ENCODE measurements at places on chromosomes 7 and 10.

DNA sequence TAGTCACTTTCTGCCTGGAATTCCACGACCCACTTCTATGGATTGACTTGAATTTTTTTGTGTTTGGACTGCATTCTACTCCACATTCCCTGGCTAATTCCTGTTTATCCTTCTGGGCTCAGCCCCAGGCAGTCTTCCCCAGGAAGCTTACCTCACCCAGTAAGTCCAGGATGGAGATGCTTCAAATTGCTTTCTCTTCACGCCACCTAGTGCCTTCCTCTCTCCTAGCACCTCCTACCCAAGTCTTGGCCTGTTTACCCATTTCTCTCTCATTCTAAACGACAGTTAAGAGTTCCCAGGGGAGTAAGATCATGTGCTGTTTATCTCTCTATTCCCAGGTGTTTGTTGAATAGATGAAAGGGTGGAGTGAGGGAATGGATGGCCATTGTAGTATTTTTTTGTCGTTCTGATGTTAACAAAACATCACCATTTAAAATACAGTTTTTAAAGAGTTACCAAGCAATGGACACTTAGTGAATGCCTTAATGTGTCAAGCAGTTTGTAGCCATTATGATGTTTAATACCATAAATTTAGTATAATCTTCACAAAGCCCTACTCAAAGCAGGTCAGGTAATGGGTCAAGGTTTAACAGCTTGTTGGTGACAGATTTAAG is 45.5 kb upstream of the TARP start:
- DNase-seq: no peak

DNA sequence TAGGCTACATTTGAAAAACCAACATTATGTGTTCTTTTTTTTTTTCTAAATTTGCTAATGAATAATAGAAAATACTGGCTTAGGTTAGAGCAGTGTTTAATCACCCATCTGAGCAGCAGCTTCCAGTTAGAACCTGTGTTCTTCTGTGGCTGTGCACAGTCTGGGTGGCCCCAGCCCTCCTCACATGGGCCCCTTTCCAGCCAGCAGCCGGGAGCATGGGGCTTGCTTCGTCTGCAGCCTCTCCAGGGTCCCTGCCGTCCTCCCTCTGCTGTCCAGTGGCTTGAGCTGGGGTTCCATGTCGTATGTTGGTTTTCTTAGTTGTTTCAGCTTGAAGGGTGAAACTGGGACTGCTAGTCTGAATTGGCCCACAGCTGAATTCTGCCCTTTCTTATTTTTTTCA is 37.3 kb downstream of the BNIP3 start:
- DNase-seq: no peak

DNA sequence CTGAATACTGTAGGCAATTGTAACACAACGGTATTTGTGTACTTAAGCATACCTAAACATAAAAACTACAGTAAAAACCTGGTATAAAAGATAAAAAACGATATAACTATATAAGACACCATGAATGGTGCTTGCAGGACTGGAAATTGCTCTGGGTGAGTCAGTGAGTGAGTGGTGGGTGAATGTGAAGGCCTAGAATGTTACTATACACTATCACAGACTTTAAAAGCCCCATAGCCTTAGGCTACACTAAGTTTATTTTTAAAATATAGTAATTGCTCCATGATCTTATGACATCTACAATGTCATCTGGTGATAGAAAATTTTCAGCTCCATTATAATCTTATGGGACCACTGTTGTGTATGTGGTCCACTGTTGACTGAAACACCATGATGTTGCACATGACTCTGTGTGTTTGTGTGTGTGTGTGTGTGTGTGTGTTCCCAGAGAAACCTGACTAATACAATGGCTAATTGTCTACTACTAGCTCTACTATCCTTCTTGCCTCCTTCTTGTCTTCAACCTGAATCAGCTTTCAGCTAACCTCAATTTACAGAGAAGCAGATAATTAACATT is 27.6 kb upstream of the PRPF18 start:
- DNase-seq: no peak

DNA sequence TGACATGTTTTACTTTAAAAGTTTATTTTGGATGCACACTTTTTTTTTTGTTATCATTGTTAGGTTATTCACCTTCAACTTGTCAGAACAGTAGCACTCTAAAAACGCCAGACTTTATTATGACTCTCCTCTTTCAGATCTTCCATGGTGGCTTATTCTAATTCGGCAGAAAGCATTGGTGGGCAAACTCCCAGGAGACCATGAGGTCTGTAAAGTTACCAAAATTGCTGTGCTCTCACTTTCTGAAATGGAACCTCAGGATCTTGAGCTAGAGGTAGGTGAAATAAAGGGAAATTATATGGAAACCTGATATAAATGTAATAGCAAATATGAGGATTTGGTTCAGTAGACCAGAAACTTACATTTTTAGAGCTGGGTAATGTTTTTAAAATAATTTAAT is 55.6 kb downstream of the INPP5F start:
- DNase-seq: no peak

DNA sequence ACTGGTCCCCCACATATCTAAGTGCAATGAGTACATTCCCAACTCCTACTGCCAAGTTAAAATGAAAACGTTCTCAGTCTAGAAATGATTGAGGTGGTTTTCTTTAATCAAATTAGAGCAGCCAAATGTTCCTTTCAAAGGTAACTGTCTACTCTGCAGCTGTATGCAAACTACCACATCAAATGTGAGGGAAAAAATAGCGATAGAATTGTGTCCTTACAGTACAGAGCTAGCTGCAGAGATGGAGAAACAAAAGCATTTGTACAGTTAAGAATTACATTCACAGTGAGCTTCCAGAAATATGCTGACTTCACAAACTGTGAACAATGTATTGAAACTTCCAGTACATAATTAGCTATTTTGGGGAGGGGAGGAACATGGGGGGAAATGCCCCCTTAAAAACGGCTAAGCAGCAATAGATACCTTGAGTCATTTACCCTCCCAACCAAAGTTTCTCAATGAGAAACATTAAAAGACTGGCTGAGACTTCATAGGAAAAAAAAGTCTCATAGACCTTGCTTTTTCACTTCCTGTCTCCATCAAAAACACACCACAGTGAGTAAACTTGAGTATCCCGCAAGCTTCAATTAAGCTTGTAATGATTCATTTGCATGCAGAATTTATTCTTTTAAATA is 22.9 kb downstream of the CDK6 start:
- DNase-seq: no peak

GRCh38 chr7:94374231-94374630 is 20.5 kb upstream of the COL1A2 start:
- DNase-seq: no peak

DNA sequence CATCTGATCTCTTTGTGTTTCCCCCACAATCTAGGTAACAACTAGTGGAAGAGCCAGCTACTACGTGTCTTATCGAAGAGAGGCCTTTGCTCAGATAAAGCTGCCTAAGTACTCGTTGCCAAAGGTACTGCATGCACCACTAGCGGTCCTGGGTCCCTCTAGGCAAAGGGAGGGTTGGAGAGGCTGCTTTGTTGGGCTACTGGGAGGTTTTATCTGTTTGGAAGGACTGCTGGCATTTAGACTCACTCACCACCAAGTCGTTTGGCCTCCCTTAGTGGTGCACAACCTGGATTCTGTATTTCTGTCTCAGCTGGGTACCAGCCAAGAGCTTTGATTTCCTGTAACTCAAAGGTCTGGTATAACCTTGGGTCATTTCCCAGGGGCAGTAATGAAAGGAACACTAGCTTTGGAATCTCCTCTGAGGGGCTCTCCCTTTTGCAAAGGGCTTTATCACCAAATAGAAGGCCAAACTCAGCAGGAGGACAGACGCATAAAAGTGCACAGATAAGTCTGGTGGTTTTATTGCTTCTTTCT is 498.3 kb downstream of the SORCS3 start:
- DNase-seq: no peak

- no peak for DNase-seq
These were observed 17.0 kb downstream of the PNLIPRP3 start for GRCh38 chr10:116444527-116445142.

Measured in activated T-helper 1 cell treated with anti-CD3 and anti-CD28 coated beads, Interleukin-2, amount 50 U/mL, for 16 hours (primary cell).